ENCODE measurements at places on chromosomes 3 and 15.

GRCh38 chr3:37068031-37068430 is 74.7 kb downstream of the MLH1 start:
- no peaks in the 10 kb centered on the region for H3K27me3 ChIP-seq
- H3K4me1 ChIP-seq = no peaks in the 10 kb centered on the region
- no peak overlapping the region for H3K27ac ChIP-seq
- DNase-seq = no peak

DNA sequence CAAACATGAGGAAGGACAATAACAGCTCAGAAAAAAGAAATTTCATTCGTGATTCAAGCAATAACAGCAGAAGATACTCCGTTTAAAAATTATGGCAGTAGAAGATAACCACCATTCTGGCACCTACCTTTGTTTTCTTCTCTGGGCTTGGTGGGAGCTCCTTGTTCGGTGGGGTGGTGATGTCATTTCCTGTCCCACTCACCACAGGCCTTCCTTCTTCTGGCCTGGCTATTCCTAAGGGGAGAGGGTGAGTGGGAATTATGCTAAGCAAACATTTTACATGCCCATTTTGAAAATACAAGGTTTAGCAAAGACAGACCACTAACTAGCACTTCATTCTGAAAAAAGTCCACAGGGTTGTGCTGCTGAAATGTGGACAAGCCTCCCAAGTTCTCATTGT is 74.4 kb downstream of the DHX30 start:
- no peaks in the 10 kb centered on the region for H3K27me3 ChIP-seq
- H3K4me1 ChIP-seq = no peaks in the 10 kb centered on the region
- H3K36me3 ChIP-seq = peaks cover 4% of the 10 kb centered on the region

DNA sequence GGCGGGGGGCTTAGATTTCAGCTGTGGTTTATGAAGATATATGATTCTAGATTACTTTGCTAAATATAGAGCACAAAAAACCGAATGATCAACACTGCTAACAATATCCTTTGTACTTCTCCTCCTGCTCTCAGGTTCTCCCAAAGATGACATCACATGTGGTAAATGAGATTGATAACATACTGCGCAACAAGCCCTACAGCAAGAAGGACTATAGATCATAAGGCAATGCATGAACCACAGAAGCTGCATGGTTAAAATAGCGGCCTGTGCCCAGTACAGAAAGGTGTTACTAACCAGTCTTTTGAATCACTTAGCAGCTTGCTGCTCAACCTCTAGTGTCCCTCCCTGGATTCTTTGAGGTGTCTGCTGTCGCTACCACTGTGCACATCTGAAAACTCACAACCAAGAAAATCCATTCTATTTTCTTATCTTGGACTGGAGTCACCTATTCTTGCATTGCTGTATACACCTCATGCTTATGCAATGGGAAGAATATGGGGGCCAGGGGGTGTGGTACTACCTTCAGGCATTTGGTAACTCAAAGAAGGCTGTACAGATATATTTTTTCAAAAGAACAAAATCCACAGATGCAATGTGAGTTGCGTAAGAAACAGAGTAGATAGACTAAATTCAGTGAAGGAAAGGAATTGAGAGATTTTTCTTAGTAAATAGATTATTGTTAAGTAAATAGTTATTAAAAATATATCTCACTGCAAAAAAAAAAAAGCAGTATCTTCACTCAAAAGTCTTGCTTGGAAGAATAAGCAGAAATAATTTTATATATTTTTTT is 18.2 kb downstream of the SSR3 start:
- H3K27me3 ChIP-seq = no peaks in the 10 kb centered on the region
- no peak for DNase-seq
- H3K4me3 ChIP-seq = no peak overlapping the region

DNA sequence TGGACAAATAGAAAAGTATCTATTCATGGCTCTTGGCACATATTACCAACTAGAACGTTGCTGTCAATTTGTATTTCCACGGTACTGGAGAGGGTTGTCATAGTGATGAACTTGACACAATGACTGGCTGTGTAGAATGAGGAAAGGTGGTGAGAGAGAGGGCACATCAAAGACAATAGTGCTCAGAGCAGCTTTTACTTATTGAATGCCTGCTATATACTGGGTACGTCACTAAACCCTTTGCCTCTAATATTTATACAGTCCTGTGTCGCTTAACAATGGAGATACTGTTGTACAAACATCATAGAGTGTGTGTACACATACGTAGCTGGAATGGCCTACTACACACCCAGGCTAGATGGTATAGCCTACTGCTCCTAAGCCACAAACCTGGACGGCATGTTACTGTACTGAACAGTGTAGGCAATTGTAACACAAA is 8.3 kb downstream of the TMPRSS7 start:
- peaks cover 26% of the 10 kb centered on the region for H3K4me1 ChIP-seq
- H3K4me3 ChIP-seq = no peak overlapping the region
- H3K36me3 ChIP-seq = no peaks in the 10 kb centered on the region
- H3K27me3 ChIP-seq = no peaks in the 10 kb centered on the region

DNA sequence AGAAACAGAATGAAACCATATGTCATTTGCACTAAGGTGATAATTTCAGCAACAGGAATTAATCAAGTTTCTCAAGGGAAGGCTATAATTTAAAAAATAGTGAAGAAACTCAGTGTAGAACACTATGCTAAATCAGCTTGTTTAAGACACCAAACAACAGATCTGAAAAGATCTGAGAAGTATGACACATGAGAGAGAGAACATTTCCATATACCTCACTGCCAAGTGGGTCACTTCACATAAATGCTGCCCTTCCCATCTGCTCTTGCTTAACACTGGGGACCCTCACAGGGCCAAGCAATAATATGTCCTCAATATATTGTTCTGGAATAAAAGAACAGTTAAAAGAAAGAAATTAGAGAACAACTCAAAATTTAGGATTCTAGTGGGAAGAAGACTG is 45.6 kb upstream of the CHMP2B start:
- H3K36me3 ChIP-seq = no peaks in the 10 kb centered on the region
- H3K4me1 ChIP-seq = no peaks in the 10 kb centered on the region
- H3K27ac ChIP-seq = no peak overlapping the region
- no peak for DNase-seq
- H3K4me3 ChIP-seq = no peak overlapping the region

- DNase-seq = no peak
- no peak overlapping the region for H3K27ac ChIP-seq
- no peaks in the 10 kb centered on the region for H3K36me3 ChIP-seq
- no peak overlapping the region for H3K4me3 ChIP-seq
- H3K27me3 ChIP-seq = no peaks in the 10 kb centered on the region
Measured at GRCh38 chr15:62488387-62488786, 323.3 kb upstream of the C2CD4B start.

DNA sequence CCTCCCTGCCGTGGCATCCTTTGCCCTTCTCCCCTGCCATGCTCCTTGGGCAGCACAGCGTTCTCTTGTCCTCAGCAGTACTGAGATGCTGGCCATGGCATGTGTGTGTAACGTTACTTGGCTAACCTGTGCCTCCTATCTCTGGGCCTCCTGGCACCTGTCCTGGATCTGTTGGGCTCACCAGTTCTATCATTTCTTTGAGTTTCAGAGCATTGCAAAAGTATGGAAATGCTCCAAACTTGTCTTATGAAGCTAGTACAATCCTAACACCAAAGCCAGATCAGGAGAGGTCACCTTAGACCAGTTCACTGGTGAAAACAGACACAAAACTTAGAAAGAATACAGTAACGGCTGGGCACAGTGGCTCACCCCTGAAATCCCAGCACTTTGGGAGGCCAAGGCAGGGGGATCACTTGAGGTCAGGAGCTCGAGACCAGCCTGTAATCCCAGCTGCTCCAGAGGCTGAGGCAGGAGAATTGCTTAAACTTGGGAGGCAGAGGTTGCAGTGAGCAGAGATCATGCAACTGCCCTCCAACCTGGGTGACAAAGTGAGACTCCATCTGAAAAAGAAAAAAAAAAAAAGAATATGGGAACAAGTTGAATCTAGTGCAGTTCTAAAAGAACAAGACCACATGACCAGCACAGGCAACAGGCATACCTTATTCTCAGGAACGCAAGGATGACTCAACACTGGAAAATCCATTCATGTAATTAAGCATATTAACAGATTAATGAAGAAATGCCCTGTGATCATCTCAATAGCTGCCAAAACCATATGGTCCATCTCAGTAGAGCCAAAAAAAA is 62.4 kb upstream of the TRPM1 start:
- no peaks in the 10 kb centered on the region for H3K27me3 ChIP-seq
- no peak for DNase-seq
- no peak overlapping the region for H3K27ac ChIP-seq
- peaks cover 9% of the 10 kb centered on the region for H3K4me1 ChIP-seq

GRCh38 chr3:147417551-147418295 is 8.6 kb downstream of the ZIC1 start:
- H3K27ac ChIP-seq = no peak overlapping the region
- H3K27me3 ChIP-seq = no peaks in the 10 kb centered on the region
- no peaks in the 10 kb centered on the region for H3K4me1 ChIP-seq
- H3K4me3 ChIP-seq = no peak overlapping the region

- no peaks in the 10 kb centered on the region for H3K27me3 ChIP-seq
- DNase-seq = no peak
- no peak overlapping the region for H3K4me3 ChIP-seq
- H3K27ac ChIP-seq = no peak overlapping the region
- no peaks in the 10 kb centered on the region for H3K4me1 ChIP-seq
Measured at GRCh38 chr3:69879051-69879450, 120.5 kb upstream of the SAMMSON start.

DNA sequence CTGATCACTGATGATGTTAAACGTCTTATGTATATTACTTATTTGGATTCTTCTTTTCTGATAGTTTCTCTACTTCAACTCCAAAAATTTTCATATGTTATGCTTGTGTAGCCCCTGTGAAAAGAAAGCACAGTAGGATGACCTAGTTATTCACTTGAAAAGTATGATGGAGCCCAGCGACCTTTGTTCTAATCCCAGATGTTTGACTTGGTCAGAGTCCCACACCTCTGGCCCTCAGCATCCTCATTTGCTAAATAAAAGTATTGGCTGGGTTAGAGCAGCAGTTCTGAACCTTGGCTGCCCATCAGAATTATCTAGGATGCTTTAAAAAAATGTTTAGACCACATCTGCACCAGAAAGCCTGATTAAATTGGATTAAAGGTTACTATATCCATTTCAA is 173.7 kb downstream of the ATG7 start:
- no peaks in the 10 kb centered on the region for H3K4me1 ChIP-seq
- H3K27ac ChIP-seq = no peak overlapping the region
- DNase-seq = no peak

- no peaks in the 10 kb centered on the region for H3K27me3 ChIP-seq
- H3K27ac ChIP-seq = no peak overlapping the region
- no peak overlapping the region for H3K4me3 ChIP-seq
- DNase-seq = no peak
- H3K4me1 ChIP-seq = peaks cover 8% of the 10 kb centered on the region
- H3K36me3 ChIP-seq = no peaks in the 10 kb centered on the region
Measured at GRCh38 chr3:128338536-128339330, 128.0 kb downstream of the DNAJB8 start.

DNA sequence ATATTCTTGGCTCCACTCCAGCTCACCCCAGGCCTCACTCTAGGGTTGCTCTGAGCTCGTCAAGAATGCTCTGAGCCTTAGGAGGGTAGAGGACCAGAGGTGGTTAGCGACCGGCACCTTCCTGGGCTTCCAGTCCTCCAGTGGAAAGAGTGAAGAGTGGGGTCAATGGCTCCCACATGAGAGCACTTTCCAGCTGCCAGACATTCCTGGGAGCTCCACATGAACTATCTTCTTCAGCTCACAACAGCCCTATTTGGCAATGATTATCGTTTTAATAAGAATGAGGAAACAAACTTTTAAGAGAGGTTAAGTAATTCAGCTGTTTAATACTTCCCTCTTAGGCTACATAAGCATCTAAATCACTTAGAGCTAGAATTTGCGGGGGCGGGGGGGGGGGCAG is 139.3 kb downstream of the STT3B start:
- no peak for DNase-seq
- H3K27me3 ChIP-seq = no peaks in the 10 kb centered on the region
- no peaks in the 10 kb centered on the region for H3K4me1 ChIP-seq
- H3K36me3 ChIP-seq = no peaks in the 10 kb centered on the region

GRCh38 chr15:52262364-52262763 is 33.2 kb downstream of the MYO5C start:
- no peak overlapping the region for H3K4me3 ChIP-seq
- H3K27ac ChIP-seq = peak overlapping the region; percentile 11
- H3K4me1 ChIP-seq = peaks cover 12% of the 10 kb centered on the region
- H3K36me3 ChIP-seq = peaks cover 6% of the 10 kb centered on the region
- H3K27me3 ChIP-seq = no peaks in the 10 kb centered on the region
- no peak for DNase-seq

DNA sequence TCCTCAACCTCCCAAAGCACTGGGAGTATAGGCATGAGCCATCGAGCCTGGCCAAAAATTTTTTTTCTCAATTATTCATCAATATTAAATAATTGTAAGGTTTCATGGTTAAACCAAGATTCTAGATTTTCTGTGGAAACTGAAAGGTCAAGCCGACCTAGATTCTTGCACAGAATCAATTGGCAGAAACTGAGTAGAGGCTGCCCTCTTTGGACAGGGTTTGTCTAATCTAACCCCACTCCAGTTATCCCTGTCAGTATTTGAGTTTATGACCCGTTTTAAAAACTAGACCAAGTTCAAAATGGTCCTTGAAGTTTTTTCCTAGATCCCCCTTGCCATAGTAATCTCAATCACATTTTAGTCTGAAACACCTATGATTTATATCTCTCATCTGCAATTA is 8.6 kb upstream of the ADAM10 start:
- no peak for DNase-seq
- H3K27ac ChIP-seq = no peak overlapping the region
- H3K4me1 ChIP-seq = no peaks in the 10 kb centered on the region
- no peaks in the 10 kb centered on the region for H3K36me3 ChIP-seq
- H3K4me3 ChIP-seq = no peak overlapping the region

- H3K27me3 ChIP-seq = no peaks in the 10 kb centered on the region
- H3K4me1 ChIP-seq = no peaks in the 10 kb centered on the region
- H3K27ac ChIP-seq = no peak overlapping the region
- no peak for DNase-seq
- no peaks in the 10 kb centered on the region for H3K36me3 ChIP-seq
- no peak overlapping the region for H3K4me3 ChIP-seq
Measured at GRCh38 chr3:112365035-112365434, 32.1 kb downstream of the CD200 start.

GRCh38 chr15:46815765-46816164 is 901.5 kb upstream of the SEMA6D start:
- no peaks in the 10 kb centered on the region for H3K4me1 ChIP-seq
- DNase-seq = no peak
- no peaks in the 10 kb centered on the region for H3K27me3 ChIP-seq
- no peak overlapping the region for H3K27ac ChIP-seq

- H3K4me3 ChIP-seq = no peak overlapping the region
- DNase-seq = no peak
- H3K27ac ChIP-seq = no peak overlapping the region
- H3K36me3 ChIP-seq = peaks cover 16% of the 10 kb centered on the region
- H3K27me3 ChIP-seq = no peaks in the 10 kb centered on the region
Measured at GRCh38 chr3:138227650-138228049, 40.5 kb downstream of the ARMC8 start.

DNA sequence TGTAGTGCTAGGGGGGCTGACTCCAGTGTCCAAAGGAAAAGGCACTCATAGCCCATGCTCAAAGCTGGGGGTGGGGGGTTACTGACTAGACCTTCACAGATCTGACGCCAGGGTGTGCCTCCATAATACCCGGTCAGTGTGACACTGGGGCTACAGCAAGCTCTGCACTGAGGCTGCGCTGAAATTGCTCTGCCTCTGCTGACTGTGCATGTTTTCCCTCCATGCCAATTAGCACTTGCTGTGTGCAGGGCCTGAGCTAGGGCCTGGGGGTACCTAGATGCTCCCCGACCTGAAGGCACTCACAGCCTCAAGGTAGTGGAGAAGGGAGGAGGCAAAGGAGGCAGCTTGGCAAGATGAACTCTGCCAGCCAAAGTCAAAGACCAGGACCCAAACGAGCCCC is 5.2 kb downstream of the CAMKV start:
- DNase-seq = no peak
- no peaks in the 10 kb centered on the region for H3K4me1 ChIP-seq
- H3K27me3 ChIP-seq = peaks cover 20% of the 10 kb centered on the region
- H3K27ac ChIP-seq = no peak overlapping the region

Measured in HCT116 (cell line).